ENCODE measurements at places on chromosomes 13 and 19.

DNA sequence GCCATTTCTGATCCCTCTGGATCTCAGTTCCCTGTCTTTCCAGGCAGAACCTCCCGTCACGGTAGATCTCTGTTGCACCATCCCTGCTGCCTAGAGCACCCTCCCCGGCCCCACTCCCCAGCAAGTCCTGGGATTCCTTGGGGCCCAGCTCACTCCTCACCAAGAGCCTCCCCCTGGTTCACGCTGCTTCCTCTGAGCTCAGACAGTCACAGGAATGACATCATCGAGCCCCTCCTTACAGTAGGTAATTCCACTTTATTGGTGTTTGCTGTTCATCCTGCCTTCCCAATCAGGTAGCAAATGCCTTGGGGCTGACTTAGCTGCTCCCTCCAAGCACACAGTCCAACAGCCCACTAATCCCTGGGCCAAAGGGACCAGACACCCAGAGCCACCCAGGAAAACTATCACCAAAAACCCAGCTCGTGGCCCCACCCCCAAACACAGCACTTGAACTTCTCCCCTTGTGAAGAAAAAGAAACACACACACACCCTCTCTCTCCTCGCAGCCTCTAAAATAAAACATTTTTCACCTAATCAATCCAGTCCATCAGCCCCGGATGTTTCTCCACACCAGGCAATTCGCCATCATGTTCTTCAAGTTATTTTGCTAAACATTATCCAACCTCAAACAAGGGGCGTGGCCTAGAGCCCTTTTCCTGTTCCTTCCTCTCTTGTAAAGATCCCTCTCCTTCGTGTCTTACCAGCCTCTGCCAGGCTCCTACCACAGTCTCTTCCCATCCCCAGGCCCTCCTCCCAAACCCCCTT is 2.5 kb downstream of the NAPA start:
- DNase-seq = no peak

DNA sequence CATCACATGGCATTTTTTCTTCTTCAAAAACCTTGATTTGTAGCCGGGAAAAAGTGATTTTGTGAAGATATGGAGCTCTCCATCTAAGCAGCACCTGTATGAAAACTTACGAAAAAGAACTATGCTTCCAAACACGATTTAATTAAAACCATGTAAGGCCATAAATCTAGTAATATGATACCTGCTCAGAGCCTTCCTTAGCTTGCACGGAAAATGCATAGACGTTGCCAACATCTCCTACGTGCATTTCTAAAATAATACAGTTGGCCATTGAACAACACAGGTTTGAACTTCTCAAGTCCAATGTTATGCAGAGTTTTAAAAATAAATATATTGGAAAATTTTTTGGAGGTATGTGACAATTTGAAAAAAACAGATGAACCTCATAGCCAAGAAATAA is 59.1 kb upstream of the RNF113B start:
- DNase-seq = no peak

DNA sequence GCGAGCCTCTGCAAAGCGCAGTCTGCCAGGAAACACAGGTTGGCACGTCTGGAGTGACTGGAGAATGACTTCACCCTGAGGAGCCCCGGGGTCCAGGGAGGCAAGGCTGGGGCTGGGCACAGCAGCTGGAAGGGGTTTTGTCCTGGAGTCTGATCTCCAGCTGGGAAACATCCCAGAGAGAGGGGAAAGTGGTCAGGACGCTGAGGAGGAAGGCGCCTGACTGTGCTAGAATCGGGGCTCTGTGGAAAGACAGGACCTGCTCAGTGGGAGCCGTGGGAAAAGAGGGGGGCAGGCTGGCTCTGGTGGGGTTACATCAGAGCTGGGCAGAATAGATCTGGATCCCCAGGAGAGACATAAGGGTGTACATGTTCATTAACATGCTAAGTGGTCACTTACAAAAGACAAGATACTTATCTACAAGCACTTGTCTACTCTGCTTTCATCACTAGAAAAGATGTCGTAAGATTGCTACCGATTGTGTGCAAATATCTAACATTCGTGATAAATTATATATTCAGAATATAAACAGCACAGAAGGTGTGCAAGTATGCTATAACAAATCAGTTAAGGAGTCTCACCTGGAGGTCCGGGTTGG is 106.6 kb downstream of the COL4A1 start:
- DNase-seq = no peak

DNA sequence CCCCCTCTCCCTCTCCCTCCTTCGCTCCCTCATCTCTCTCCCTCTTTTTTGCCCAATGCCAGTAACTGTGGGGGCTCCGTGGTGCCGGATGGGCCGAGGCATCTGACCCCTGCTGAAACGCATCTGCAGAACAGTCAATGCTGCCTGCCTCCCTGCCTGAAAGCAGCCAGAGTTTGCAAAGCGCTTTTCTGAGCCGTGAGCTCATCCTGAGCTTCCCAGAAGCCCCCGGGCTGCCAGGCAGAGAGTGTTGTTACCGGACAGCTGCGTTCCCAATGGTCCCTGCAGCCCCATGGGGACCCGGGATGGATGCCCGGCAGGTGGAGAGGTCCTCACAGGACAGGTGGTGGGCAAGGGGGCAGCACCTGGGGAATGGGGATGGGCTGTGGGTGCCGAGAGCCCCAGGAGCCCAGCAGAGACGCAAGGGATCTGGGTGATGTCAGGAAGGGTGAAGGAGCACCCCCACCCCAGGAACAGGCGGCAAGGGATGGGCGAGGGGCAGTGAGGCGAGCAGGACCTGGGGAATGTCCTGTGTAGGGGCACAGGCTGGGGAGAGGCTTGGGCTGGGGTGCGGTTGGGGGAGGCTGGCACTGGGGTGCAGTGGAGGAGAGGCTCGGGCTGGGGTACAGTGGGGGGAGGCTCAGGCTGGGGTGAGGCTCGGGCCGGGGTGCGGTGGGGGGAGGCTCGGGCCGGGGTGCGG is 33.0 kb downstream of the GPX4 start:
- DNase-seq = no peak

GRCh38 chr19:51711702-51712101 is 12.1 kb downstream of the HAS1 start:
- DNase-seq = no peak

DNA sequence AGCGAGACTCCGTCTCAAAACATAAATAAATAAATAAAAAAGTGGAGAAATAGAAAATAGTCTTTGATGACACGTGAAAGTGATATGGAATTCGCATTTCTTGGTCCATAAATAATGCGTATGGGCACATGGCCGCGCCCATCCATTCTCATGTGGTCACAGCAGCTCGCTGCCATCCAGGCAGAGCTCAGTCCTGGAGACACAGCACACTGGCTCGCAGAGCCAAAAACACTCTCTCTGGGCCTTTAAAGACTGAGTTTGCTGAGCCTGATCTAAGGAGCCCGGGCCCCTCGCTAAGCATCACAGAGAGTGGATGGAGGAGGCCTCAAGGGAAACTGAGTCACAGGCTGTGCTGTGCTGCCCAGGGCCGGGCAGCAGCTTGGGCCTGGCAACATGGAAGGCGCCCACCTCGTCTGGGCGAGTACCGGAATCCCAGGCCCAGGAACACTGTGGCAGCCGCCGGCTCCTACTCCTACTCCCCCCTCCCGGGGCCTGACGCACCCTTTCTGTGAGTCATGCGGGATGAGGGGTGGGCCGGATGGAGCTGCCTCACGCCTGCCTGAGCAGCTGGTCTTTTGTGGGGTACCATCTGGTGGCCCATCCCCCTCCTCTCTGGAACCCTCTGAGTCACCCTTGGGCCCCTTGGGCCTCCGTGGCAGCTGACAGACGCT is 28.9 kb upstream of the CACTIN start:
- peak; percentile 94 for DNase-seq

- no peak for DNase-seq
Measured at GRCh38 chr19:47821460-47822020, at the start of gene CRX. Gene CRX, plus strand, starts transcription at chr19:47821937. Its CDS starts 12,507 bp downstream, at chr19:47834444.

- DNase-seq = no peak
Measured at GRCh38 chr19:33621811-33622504, at the start of gene CHST8. Gene CHST8, plus strand, starts transcription at chr19:33621953. Its CDS starts 67,309 bp downstream, at chr19:33689262.

GRCh38 chr19:14433554-14434501 is 722 bp downstream of the PKN1 start:
- no peak for DNase-seq

DNA sequence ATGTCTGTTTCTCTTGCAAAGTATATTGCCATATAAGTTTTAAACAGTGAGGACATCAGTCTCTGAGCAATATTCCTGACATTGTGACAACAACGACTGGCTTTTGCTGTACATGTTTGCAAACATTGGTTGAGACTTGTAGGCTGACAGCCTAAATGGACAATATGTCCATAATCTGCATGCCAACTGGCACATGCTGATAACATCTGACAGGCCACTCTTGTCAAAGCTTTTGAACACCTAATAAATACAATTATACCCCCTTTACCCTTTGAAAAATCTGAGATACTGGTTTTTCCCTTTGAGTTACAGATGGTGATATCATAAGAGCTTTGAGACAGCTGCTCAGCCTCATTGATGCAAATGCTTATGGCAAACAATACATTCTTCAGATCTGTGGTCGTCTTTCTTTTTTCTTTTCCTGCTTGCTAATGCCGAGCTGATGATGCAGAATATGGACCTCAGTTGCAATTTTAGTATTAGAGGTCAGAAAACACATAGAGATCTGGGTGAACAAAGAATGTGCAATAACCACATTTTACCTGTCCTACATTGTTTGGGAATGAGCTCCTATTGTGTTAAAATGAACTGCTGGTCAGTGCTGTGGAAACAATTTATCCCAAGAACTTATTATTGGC is 114.9 kb downstream of the RFC3 start:
- no peak for DNase-seq

DNA sequence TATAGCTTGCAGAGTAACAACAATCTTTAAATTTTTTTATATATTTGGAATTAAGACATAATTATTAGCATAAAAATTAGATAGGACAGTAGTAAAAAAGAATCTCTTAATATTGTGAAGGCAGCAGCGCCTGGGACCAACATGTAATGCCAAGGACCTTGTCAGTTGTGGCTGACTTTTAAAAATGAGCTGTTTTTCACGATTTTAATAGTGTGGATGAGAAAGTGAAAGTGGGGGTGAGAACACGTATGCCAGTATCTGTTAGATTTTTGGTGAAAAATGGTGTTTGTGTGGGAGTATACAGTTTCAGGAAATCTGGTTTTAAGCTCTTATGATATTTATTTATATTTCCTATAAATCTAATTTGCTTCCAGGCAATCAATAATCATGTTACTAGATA is 125.2 kb downstream of the LMO7 start:
- no peak for DNase-seq

DNA sequence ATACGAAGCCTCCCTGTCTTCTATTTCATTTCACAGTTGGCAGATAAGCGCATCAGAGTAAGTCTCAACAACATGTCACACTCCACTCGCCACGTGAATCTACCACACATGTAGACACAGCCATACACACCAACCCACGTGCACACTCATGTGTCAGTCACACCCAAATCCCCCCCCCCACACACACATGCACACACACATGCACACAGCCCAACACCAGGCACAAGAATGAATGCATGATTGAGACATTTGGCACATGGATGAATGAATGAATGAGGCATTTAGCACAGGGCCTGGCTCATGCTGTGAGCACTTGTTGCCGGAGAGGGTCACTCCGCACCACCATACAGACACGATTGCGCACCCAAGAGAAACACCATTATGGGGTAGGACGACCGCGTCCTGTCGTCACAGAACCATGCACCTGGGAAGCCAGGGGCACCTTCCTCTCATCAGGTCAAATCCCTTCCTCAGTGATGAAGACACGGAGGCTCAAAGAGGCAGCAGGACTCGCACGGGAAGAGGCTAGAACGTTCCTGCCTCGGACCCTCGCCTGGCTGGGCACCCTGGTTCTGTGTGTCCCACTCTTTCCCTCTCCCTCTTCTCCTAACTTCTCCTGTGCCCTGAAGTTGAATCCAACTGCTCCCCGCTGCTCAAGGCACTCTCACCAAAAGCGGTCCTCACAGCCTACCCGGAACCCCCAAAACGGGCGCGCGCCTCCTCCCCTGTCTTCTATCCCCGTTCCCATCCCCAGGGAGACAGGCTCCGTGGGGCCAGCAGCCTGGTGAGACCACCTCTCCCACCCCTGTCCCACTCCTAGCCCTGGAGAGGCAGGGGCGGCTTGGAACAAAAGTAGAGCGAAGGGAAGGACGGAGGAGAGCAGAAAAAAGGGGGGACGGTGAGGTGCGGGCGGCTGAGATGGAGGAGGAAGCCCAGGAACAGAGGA is 1.3 kb downstream of the MEIS3 start:
- DNase-seq = no peak

DNA sequence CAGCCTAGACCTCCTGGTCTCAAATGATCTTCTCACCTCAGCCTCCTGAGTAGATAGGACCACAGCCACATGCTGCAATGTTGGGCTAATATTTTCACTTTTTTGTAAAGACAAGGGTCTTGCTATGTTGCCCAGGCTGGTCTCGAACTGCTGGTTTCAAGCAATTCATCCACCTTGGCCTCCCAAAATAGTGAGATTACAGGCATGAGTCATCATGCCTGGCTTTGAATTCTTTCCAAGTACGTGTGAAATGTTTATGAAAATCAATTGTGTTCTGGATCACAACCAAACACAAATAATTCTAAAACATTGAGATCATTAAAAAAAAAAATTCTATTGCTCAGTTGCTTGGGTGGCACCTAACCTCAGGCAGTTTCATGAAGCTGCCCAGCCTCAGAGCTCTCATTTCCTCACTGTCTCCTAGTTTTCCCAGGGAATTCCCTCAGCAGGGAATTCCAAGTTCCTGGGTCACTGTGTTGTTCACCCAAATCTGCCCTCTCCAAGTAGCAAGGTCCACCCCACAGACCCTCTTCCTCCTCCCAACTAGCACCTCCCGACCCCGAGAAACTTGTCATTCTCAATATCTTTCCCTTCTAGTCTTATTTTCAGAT is 44.8 kb downstream of the ING1 start:
- no peak for DNase-seq
